Muscle of leg (tissue), 16 donors: ENCODE measurements at places on chromosomes 5 and 9. TPM values are rescaled to one million over a fixed set of nuclear protein-coding genes. Genes with fewer than 3 reads are reported as not detected.

DNA sequence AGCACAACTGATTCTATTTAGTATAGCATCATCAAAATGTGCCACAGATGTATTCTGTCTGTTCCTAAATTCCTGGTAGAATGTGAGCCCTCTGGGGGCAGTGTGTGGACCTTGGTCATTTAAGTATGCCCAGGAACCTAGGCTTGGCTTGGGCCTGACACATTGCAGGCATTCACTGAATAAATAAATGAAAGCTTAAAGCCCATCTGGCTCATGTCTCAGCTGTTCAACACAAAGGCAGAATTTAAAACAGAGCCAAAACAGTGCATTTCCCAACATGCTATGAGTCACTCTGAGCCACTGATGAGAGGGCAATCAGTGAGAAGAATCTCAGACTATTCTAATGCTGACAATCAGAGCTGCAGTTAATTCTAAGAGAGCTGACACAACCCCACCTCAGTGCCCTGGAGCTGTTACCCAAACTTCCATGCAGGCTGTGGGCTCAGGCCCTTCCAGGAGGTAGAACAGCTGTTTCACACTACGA, 8.1 kb downstream of the FAM193B start:
- H3K27ac ChIP-seq: peak overlapping the region; percentile 87
- H3K4me1 ChIP-seq: peaks cover 35% of the 10 kb centered on the region
- peaks cover 7% of the 10 kb centered on the region for H3K36me3 ChIP-seq
- peak; percentile 75 for DNase-seq
- H3K4me3 ChIP-seq: no peak overlapping the region

Gene PLPP7
- total RNA-seq: 52.4 TPM

- peaks cover 44% of the 10 kb centered on the region for H3K36me3 ChIP-seq
- H3K27ac ChIP-seq: no peak overlapping the region
- no peak for DNase-seq
- no peaks in the 10 kb centered on the region for H3K27me3 ChIP-seq
- no peak overlapping the region for H3K4me3 ChIP-seq
- no peaks in the 10 kb centered on the region for H3K4me1 ChIP-seq
Measured at GRCh38 chr5:178606269-178606668, 16.1 kb upstream of the COL23A1 start.

GRCh38 chr9:93684161-93684765, 107.9 kb downstream of the PHF2 start:
- DNase-seq: no peak
- H3K36me3 ChIP-seq: peaks cover 6% of the 10 kb centered on the region
- H3K4me3 ChIP-seq: no peak overlapping the region

GRCh38 chr9:121852651-121853616, 201.5 kb downstream of the DAB2IP start:
- H3K27me3 ChIP-seq: no peaks in the 10 kb centered on the region
- H3K4me3 ChIP-seq: no peak overlapping the region
- peak overlapping the region; percentile 20 for H3K27ac ChIP-seq
- DNase-seq: peak; percentile 80
- H3K36me3 ChIP-seq: no peaks in the 10 kb centered on the region

DNA sequence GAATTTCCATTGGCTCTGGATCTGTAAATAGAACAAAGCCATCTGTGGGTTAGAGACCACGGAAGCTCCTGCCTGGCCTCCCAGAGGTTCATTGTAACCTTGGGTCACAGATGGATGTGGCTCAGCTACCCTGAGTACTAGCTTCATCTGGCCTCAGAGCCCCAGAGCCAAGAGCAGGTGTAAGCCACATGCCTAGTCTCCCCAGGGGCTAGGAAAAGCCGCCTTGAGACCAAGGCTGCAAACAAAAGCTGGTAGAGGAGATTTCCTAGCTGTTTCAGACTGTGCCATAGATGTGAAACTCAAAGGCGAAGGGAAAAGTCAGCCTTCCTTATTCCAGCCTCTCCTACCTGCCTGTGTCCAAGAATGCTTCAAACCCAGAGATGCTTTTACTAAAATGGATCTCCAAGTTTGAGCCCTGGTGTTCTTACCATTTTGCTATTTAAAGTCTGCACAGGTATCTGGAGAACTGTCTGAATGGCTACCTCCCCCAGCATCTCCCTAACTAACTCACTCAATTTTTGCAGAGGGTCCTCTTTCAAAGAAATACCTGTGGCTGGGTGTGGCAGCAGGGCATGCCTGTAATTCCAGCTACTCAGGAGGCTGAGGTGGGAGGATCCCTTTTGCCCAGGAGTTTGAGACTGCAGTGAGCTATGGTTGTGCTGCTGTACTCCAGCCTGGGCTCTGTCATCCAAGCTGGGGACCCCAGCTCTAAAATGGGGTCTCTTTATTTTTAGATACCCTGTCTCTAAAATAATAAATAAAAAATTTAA, 42.3 kb upstream of the MAP1B start:
- no peak overlapping the region for H3K27ac ChIP-seq
- H3K4me1 ChIP-seq: no peaks in the 10 kb centered on the region
- no peaks in the 10 kb centered on the region for H3K36me3 ChIP-seq
- DNase-seq: no peak
- no peak overlapping the region for H3K4me3 ChIP-seq
- H3K27me3 ChIP-seq: no peaks in the 10 kb centered on the region

Gene NEURL1B
- 27.3 TPM for total RNA-seq

GRCh38 chr5:44332285-44332971, 56.8 kb downstream of the FGF10 start:
- H3K27ac ChIP-seq: no peak overlapping the region
- DNase-seq: peak; percentile 81
- no peaks in the 10 kb centered on the region for H3K27me3 ChIP-seq

DNA sequence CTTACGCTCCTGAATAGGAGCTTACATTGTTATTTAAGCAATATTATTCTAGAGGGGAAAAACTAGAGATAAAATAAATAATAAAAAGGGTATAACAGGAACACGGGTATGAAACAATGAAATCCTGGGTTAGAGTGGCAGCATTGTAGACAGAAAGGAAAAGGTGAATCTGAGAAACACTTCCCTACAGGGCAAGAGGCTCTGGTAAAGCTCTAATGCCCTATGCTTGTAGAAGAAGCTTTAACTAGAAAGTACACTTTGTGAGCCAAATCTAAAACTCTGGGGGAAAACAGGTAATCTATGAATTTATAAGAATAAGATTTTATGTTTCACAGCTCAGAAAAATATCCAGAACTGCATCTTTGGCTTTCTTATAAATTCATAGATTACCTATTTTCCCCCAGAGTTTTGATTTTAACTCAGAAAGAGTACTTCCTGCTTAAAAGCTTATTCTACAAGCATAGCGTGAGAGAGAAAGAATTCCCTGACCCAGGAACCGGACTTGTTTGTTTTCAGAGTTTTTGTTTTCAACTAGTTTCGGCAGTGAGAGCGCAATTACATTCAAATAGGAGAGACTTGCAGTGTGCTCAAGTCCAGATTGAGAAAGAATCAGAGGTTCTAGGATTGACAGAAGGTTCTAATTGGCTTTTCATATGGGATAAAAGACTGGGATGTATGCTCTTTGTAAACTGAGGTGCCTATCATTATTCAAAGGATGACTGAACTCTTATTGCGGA, 651.0 kb upstream of the RORB start:
- H3K36me3 ChIP-seq: no peaks in the 10 kb centered on the region
- no peak overlapping the region for H3K27ac ChIP-seq
- no peaks in the 10 kb centered on the region for H3K4me1 ChIP-seq
- H3K27me3 ChIP-seq: no peaks in the 10 kb centered on the region
- peak; percentile 0 for DNase-seq

DNA sequence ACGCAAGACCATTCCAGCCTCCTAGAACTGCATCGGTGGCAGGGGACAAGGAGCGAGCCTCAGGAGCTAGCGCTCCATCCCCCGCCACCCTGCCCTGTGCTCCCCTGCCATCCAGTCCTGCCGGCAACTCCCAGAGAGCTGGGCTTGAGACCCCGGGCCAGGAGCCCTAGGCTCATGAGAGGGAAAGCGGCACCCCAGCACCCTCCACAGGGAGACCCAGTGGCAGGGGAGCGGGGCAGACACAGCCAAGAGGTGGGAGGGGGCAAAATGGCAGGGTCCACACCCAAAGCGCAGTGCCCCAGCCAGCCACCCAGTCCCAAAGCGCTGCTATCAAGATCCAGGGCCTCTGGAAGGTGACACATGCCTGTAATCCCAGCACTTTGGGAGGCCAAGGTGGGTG, 12.7 kb downstream of the UBAC1 start:
- H3K36me3 ChIP-seq: peaks cover 64% of the 10 kb centered on the region
- H3K4me3 ChIP-seq: no peak overlapping the region
- H3K4me1 ChIP-seq: peaks cover 36% of the 10 kb centered on the region
- H3K27ac ChIP-seq: no peak overlapping the region

Gene CA9
- total RNA-seq: 0.49 TPM

DNA sequence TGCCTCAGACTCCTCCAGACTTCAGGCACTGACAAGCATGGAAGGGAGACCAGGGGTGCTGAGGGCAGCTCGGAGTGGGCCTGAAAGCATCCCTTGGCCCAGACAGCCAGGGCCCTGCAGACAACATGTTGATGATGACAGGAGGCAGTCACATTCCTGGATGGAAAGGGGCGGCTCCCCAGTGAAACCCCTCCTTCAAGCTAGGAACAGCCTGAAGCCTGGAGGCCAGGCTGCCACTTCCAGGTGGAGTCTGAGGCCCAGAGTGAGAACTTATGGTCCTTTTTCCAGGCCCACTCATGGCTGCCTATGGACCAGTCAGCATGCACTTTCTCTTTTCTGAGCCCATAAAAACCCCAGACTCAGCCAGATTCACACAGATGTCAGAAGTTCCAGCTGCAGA, 104.2 kb upstream of the HCN1 start:
- no peak overlapping the region for H3K4me3 ChIP-seq
- DNase-seq: no peak
- H3K36me3 ChIP-seq: no peaks in the 10 kb centered on the region
- H3K4me1 ChIP-seq: no peaks in the 10 kb centered on the region

- peaks cover 16% of the 10 kb centered on the region for H3K36me3 ChIP-seq
- H3K4me1 ChIP-seq: peaks cover 12% of the 10 kb centered on the region
- H3K27me3 ChIP-seq: no peaks in the 10 kb centered on the region
- H3K27ac ChIP-seq: no peak overlapping the region
- no peak overlapping the region for H3K4me3 ChIP-seq
Measured at GRCh38 chr9:127083138-127083980, 39.1 kb downstream of the ANGPTL2 start.

Gene ZNF366
- total RNA-seq: 2.1 TPM

GRCh38 chr5:121693864-121694263, 157.8 kb upstream of the FTMT start:
- no peaks in the 10 kb centered on the region for H3K27me3 ChIP-seq
- no peaks in the 10 kb centered on the region for H3K4me1 ChIP-seq
- no peak overlapping the region for H3K27ac ChIP-seq
- no peak overlapping the region for H3K4me3 ChIP-seq
- no peaks in the 10 kb centered on the region for H3K36me3 ChIP-seq

DNA sequence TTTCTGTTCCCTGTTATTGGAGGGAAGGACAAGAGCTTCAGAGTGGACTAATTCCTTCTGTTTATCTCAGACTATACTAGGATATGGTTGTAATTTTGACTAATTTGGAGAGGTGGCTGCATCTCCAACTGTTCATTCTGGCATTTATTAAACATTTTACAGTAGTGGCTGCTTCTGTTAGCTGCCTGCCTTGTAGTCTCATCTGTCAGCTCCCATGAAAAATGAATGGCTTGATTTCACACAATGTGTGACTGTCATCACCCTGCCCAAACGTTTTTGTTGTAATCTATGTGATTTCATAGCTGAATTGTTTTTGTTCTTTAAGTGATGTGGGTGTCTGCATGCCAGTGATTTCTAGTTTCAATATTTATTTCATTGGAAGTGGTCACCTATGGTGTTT, 459.4 kb upstream of the PTPRD start:
- H3K27me3 ChIP-seq: no peaks in the 10 kb centered on the region
- no peak overlapping the region for H3K4me3 ChIP-seq
- DNase-seq: no peak
- H3K27ac ChIP-seq: no peak overlapping the region
- no peaks in the 10 kb centered on the region for H3K4me1 ChIP-seq

DNA sequence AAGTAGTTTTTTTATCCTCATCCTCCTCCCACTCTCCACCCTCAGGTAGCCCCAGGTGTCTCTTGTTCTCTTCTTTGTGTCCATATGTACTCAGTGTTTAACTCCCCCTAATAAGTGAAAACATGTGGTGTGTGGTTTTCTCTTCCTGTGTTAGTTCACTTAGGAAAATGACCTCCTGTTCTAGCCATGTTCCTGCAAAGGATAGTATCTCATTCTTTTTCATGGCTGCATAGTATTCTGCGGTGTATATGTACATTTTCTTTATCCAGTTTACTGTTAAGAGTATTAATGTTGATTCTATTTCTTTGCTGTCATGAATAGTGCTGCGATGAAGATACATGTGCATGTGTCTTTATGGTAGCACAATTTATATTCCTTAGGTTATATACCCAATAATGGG, 68.4 kb upstream of the RANBP3L start:
- no peak overlapping the region for H3K27ac ChIP-seq
- H3K4me1 ChIP-seq: no peaks in the 10 kb centered on the region
- H3K36me3 ChIP-seq: no peaks in the 10 kb centered on the region
- H3K27me3 ChIP-seq: no peaks in the 10 kb centered on the region

Gene ZFP2
- 2.9 TPM for total RNA-seq

Gene SOWAHA
- 0.04 TPM for total RNA-seq

Gene TTC23L
- 0.13 TPM for total RNA-seq

- peaks cover 4% of the 10 kb centered on the region for H3K27me3 ChIP-seq
- no peak overlapping the region for H3K4me3 ChIP-seq
- DNase-seq: no peak
- no peaks in the 10 kb centered on the region for H3K36me3 ChIP-seq
Measured at GRCh38 chr5:175847503-175847902, 23.9 kb upstream of the CPLX2 start.

Gene SET
- 385 TPM for total RNA-seq

GRCh38 chr9:79667817-79668436, 96.2 kb downstream of the TLE4 start:
- H3K4me3 ChIP-seq: no peak overlapping the region
- DNase-seq: peak; percentile 50
- no peaks in the 10 kb centered on the region for H3K27me3 ChIP-seq
- peak overlapping the region; percentile 71 for H3K27ac ChIP-seq
- H3K4me1 ChIP-seq: peaks cover 23% of the 10 kb centered on the region
- peaks cover 2% of the 10 kb centered on the region for H3K36me3 ChIP-seq

Gene IL4
- not detected for total RNA-seq

GRCh38 chr5:33230467-33231078, 210.2 kb upstream of the TARS1 start:
- no peak for DNase-seq
- no peak overlapping the region for H3K4me3 ChIP-seq
- no peak overlapping the region for H3K27ac ChIP-seq
- H3K4me1 ChIP-seq: peaks cover 6% of the 10 kb centered on the region
- H3K36me3 ChIP-seq: no peaks in the 10 kb centered on the region

GRCh38 chr9:112295174-112295573, 38.2 kb downstream of the PTBP3 start:
- DNase-seq: no peak
- no peaks in the 10 kb centered on the region for H3K27me3 ChIP-seq
- H3K27ac ChIP-seq: no peak overlapping the region

Gene TESK1
- total RNA-seq: 12.8 TPM

- peaks cover 4% of the 10 kb centered on the region for H3K27me3 ChIP-seq
- H3K4me3 ChIP-seq: no peak overlapping the region
- DNase-seq: peak; percentile 54
- no peak overlapping the region for H3K27ac ChIP-seq
Measured at GRCh38 chr9:95776176-95776575, 99.3 kb upstream of the ERCC6L2 start.

Gene SLC44A1
- 20.2 TPM for total RNA-seq

- H3K4me3 ChIP-seq: no peak overlapping the region
- no peaks in the 10 kb centered on the region for H3K27me3 ChIP-seq
- DNase-seq: peak; percentile 60
- H3K27ac ChIP-seq: no peak overlapping the region
Measured at GRCh38 chr5:77995793-77996409, 219.8 kb upstream of the TBCA start.
